ENCODE measurements at places on chromosomes 7 and 10.

- DNase-seq, result peak; percentile 12
These were observed 135.8 kb downstream of the CAMK1D start for GRCh38 chr10:12484941-12485805.

DNA sequence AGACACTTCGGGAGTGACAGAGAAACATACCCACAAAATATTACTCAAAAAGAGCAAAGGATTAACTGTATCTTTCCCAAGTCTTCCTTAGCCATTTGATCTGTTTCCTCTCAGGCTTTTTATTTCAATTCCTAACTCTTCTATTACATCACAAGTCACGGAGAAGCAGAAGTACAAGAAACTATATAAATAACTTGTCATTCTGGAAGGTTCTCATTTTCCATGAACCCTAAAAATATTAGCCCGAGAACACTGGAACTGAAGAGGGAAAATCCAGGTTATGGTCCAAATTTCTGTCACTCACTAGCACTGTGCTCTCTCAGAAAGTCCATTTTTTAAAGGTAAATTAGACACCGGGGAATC, 98.0 kb downstream of the GRB10 start:
- DNase-seq, result no peak

DNA sequence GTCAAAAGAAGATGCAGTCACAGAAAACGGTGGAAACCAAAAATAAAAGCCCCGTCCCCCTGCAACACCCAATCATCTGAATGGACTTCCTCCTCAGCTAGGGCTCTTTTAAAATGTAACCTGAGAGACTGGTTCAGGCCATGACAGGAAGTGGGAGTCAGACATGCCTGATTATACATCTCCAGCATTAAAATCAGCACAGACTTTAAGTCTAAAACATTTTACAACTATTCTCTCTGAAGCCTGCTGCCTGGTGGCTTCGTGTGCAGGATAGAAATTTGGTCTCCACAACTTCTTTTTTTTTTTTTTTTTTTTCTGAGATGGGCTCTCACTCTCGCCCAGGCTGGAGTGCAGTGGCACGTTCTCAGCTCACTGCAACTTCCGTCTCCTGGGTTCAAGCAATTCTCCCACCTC, 30.3 kb downstream of the HACD1 start:
- DNase-seq, result peak; percentile 55

GRCh38 chr7:120775755-120776154, 82.2 kb downstream of the TSPAN12 start:
- DNase-seq, result no peak

- no peak for DNase-seq
These were observed 62.4 kb downstream of the HIBADH start for GRCh38 chr7:27600247-27600646.

- no peak for DNase-seq
These were observed 15.1 kb downstream of the STEAP4 start for GRCh38 chr7:88291398-88292173.

- DNase-seq, result peak; percentile 1
These were observed 41.2 kb downstream of the SPAG6 start for GRCh38 chr10:22386503-22386902.

- DNase-seq, result no peak
These were observed 15.3 kb downstream of the ECHDC3 start for GRCh38 chr10:11757454-11757820.

GRCh38 chr7:70052691-70053090, 454.4 kb downstream of the AUTS2 start:
- DNase-seq, result no peak

DNA sequence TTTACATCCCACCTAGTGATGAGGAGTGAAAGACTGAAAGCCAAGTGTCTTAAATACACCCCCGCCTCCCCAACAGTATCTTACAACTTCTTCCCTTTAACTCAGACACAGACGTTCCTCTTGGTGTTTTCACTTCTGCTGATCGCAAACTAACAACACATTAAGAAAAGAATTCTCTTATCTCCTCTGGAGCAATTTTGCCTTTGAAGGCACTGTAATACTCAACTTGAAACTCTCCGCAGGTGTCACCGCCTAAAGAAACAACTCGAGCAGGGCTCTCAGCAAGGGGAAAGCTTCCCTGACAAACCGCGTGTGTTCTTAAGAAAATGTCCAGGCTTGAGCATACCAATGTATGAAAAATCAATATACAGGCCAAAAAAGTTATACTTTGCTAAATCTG, 452 bp downstream of the SEMA3C start:
- DNase-seq, result peak; percentile 12

GRCh38 chr10:12628964-12629766, 279.8 kb downstream of the CAMK1D start:
- no peak for DNase-seq

DNA sequence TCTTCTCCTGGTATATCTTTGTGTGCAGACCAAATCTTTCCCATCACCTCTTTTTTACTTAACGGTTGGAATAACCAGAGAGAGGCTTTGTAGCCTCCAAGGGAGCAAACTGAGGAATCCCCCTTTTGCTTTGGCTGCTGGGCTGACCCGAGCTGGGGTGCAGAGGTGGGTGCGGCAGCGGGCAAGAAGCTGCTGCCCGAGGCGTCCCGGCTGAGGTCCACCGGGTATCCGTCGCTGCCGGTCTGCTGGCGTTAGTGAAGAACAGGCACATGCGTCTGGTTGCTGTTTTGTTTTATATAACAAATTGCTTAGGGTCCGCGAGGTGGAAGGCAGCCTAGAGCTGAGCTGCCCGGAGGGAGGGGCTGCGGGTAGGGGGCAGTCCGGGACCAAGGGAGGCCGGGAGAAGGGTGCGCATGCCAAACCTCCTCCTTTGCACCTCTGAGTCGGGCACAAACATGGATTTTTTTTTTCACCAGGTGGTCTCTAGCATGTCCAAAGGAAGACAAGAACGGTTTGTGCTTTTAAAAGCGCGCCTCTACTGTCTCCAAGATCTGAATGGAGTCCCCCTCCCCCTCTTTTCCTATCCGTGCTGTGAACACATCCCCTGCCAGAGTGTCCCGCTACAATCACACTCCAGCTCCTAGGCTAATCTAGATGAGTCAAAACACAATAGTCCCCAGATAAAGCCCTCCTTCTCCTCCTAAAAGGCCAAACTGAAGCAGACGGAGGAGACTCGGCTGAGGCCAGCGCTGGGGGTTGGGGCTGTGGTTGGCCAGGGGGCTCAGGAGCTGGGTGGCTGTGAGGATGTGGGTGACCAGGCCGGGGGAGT, 6.8 kb upstream of the GATA3 start:
- no peak for DNase-seq

GRCh38 chr7:107213193-107213788, 44.5 kb downstream of the HBP1 start:
- DNase-seq, result no peak

DNA sequence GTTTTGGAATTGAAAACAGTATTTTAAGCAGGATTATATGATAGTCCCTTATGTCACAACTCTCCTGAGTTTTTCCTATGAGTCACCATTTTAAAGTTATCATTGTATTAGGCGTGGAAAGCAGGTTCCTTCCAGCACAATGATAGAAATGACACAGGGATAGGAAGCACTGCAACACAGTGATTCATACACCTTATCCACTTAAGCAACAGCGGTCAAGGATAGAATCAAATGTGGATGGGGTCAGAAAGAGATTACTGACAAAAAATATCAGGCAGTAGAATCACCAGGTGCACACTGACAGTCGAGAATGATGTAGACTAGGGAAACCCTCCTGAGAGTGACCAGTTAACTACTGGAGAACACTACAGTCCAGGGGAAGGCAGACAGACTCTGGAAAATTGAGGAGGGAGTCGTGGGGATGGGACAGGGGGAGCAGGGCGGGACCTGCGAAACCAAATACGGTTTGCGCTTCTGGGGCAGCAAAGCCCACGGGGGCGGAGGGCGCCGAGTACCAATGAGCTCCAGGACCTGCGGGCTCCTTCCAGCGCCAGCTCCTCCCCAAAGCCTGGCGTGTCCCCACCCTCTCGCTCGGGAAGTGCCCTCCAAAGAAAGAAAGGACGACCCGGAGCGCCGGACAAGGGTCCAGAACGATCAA, 479 bp downstream of the PNPLA8 start:
- peak; percentile 57 for DNase-seq

- DNase-seq, result no peak
These were observed 254.8 kb downstream of the PHF14 start for GRCh38 chr7:11228515-11228914.

- DNase-seq, result peak; percentile 37
These were observed 102.3 kb upstream of the NUPR2 start for GRCh38 chr7:56218510-56218909.

DNA sequence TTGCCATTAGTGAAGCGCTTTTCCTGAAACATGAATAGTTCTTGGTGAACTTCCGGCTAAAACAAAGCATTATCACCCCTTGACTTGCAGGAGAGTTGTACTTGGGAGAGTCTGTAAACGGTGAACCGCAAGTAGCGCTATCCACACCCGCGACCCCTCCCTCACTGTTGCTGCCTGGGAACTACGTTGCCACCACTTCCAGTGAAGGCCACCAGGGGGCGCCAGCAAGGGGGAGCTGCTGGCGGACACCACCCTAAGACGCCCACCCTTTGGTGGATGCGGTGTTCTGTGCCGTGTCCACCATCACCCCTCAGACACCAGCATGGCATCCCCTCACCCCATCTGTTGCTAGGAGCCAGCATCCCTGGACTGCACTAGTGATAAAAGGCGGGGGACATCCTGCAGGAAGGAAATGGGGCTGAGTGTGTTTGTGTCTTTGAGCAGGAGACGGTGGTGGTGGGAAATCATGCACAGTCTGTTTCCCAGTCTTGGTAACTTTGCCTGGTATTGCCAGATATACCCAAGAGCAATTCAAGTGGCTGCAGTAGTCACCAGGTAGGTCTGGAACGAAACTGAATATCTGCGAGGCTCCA, 298.2 kb downstream of the FRMD4A start:
- peak; percentile 8 for DNase-seq

DNA sequence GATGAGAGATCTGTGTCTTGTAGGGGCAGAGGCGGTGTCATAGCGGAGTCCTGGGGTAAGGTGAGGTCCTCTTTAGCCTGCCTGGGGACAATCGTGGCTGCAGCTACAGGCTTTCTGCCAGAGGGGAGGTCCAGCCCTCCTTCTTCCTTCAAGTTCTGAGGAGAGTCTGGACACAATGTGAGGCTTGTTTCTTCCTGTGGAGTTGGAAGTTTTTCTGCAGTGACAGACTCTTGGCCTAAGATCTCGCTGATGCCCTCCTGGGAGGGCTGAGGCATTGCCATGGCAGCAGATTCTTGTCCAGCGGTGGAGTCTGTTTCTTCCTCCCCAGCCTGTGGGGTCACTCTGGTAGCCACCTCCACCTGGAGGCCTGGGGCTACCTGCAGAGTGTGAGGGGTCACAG, 4.4 kb downstream of the NACAD start:
- no peak for DNase-seq

DNA sequence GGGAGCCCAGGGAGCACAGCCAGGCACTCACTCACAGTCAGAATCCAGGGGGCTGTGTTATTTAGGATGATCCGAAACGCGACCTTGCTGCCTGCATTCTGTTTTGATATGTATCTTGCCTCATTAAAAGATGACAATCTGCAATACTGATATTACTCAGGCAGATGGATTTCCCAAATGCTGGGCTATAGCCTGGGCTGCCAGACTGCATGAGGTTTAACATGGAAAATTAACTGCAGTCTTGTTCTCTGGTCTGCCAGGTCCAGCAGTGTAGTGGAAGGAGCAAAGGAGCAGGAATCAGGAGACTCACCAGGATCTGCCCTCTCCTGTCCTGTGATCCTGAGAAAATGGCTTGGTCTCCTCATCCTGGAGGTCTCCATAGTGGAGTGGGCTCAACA, 258.1 kb downstream of the PAXIP1 start:
- no peak for DNase-seq

- no peak for DNase-seq
These were observed 268.9 kb downstream of the SLC25A13 start for GRCh38 chr7:96052860-96053470.

GRCh38 chr10:114607358-114607998, 50.6 kb downstream of the ABLIM1 start:
- no peak for DNase-seq

- no peak for DNase-seq
These were observed 10.2 kb upstream of the FAM13C start for GRCh38 chr10:59372543-59372942.

GRCh38 chr7:45181286-45181960, 23.8 kb downstream of the RAMP3 start:
- no peak for DNase-seq

- no peak for DNase-seq
These were observed 110.2 kb downstream of the TMEM26 start for GRCh38 chr10:61342858-61343572.

DNA sequence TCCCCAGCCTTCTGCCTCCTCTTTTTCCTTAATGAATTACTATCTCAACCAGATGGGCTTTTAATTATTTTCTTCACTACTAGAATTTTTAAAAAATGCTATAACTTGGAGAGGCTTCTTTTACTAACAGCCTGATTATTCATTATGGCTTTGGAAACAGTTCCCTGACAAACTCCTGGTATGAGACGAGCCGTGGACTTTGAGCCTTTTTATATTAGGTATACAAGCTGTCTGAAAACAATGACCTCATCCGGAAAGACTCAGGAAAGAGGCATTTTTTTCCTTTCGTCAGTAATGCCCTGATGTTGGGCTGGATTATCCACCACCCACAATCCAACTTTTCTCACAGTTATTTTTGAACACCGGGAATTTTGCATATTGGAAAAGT, 26.7 kb upstream of the ABLIM1 start:
- DNase-seq, result no peak

DNA sequence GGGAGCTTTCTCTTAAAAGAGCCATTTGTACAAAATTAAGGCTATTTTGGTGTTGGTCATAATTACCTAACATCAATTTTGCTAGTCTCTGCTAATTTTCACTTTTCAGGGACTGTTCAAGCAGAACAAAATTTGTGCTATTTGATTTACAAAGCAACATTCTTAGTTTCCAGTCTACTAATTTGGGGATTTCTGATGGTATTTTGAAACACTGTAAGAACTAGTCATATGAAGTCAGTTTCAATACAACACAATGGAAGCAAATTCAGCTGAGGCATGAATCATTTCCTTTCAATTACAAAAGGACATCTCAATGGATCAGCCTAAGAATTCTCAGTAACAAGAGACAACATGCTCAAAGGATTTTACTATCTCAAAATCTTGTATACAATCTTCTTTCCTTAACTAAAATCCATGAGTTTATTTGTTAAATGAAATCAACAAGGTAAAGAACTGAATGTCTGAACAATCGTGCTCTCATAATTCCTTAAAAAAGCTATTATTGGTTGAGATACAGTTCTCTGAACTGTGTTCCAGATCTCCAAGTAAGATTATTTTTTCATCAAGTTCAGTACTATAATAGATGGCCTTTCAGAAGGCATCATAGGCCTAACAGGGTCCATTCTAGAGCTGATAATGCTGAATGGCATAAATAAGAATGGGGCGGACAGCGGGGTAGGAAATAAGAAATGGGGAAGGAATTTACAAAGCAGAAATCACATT, 144.6 kb downstream of the NRCAM start:
- no peak for DNase-seq

DNA sequence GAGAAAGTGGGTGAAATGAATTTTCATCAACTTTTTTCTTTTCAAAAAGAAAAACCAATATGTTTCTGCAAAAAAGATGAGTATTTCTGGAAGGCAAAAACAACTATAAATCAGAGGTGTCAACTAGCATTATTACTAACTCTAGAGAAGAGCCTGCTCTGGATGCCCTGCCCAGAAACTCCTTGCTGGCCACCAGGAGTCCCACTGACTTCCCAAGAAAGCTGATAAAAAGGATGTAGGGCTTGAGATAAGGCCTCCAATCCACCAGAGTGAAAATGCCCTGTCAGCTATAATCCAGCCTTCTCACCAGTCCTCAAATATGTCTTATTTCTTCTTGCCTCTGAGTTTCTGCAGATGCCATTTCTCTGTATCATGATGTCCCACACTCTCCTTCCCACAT, 16.7 kb upstream of the FZD1 start:
- no peak for DNase-seq

GRCh38 chr10:3865565-3865964, 80.6 kb upstream of the KLF6 start:
- no peak for DNase-seq

Measured in NB4 (cell line).